Tibial nerve (tissue), 4 donors: ENCODE measurements at places on chromosomes 12 and 14. TPM values are rescaled to one million over a fixed set of nuclear protein-coding genes. Genes with fewer than 3 reads are reported as not detected.

The MYH6 gene
- total RNA-seq: not detected

The PRPH gene
- total RNA-seq: not detected

The PLCZ1 gene
- not detected for total RNA-seq

The TAS2R43 gene
- 4.5 TPM for total RNA-seq

The RDH11 gene
- 48.8 TPM for total RNA-seq

The GLT1D1 gene
- 0.60 TPM for total RNA-seq

- no peak overlapping the region for H3K27ac ChIP-seq
- no peak for DNase-seq
- no peak overlapping the region for H3K4me3 ChIP-seq
- H3K27me3 ChIP-seq: no peaks in the 10 kb centered on the region
- no peaks in the 10 kb centered on the region for H3K4me1 ChIP-seq
- no peaks in the 10 kb centered on the region for H3K36me3 ChIP-seq
These were observed 83.4 kb downstream of the PPP2R5E start for GRCh38 chr14:63459738-63460137.

DNA sequence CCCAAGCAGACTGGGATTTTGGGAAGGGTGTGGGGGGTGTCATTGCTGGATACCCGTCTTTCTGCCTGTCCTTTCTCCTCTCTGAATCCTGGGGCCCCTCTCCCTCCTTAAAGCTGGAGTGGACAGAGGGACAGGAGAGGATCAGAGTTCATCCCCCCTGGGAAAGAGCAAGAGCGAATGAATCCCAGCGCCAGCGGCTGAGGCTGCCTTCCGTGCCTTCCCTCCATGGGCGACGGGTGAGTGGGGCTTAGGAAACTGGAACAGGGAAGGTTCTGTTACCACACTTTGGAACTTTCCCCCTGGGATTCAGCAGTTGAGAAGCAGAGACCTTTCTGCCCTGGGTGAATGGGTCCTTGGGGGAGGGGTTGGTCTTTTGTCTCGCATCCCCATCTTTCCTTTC lies 16.2 kb upstream of the RIN3 start:
- no peak overlapping the region for H3K27ac ChIP-seq
- H3K36me3 ChIP-seq: peaks cover 15% of the 10 kb centered on the region
- no peaks in the 10 kb centered on the region for H3K27me3 ChIP-seq
- no peak for DNase-seq
- H3K4me3 ChIP-seq: no peak overlapping the region

DNA sequence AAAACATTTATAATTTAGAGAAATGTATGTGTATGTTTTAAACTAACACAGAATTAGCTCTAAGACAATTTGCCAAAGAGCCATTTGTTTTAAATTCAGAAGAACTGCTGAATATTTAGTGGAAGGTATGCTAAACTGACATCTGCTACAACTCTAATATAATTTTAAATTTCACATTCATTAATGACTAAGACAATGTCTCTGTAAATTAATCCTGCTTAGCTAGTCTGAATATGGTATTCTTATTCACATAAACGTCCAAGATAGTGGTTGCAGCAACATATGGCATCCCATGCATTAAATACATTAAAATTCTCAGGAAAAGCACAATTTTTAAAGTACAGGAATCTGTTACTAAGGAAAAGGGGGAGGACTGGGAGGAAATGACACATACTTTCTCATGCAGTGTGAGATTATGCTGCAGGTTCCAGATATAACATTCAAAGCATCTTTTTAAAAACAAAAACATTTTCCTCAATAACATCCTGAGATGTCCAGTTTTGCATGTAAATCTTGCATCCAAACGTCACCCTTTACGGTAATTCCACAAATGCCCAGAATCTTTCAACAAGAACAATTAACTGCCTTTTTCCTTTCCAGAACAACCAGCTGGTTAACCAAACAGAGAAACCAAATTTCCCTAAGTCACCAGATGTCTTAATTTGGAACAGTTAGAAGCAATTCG lies 26.9 kb downstream of the WDR89 start:
- H3K27ac ChIP-seq: no peak overlapping the region
- H3K4me1 ChIP-seq: no peaks in the 10 kb centered on the region

DNA sequence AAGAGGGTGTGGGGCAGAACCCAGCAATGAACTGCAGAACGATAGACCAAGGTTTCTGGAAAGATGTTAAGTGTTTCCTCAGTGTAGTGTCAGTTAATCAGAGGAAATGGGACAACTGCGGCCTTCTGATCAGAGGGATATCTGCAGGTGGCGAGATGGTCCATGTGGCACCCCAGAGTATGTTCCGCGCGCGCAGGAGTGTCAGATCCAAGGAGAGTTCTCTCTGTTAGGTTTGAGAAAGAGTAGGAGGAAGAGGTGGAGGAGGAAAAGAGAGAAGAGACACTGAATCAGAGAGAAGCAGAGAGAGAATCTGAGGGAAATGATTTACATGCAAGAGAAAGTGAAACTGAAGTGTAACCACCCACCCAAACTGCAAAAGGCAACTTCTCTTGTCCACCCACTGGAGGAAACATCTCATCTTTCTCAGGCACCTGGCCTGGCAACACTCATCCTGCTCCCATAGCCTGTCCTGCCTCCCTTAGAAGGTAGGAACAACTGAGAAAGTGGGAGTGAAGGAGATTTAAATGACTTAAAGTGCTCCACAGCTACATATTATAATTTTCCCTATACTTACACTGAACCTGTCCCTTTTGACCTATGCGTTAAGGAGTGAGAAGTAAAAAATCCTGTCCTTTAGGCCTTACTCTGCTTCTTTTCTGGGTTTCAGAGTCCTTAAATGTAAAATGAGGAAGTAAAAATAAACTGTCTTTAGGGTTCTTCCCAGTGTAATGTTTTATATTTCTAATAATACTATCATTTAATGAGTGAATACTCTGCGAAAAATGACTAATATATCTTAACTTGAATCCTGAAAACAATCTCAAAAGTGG lies 6.8 kb upstream of the TESPA1 start:
- no peaks in the 10 kb centered on the region for H3K36me3 ChIP-seq
- H3K4me1 ChIP-seq: no peaks in the 10 kb centered on the region
- H3K27ac ChIP-seq: no peak overlapping the region
- no peak for DNase-seq

DNA sequence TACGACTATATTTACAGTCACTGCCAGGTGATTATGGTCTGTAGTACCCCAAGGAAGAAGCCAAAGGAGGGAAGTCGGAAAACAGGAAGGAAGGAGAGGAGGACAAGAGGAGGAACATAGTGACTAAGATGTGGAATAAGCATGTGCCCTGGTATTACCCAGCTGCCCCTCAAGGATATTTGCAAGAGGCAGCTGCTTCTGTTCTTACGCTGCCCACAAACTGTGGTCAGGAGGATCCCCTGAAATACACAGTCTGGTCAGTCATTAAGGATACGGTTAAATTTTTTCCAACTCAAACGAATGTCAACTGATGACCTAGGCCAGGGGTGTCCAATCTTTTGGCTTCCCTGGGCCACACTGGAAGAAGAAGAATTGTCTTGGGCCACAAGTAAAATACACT lies 126.5 kb downstream of the CMAS start:
- no peaks in the 10 kb centered on the region for H3K4me1 ChIP-seq
- no peaks in the 10 kb centered on the region for H3K36me3 ChIP-seq
- no peak for DNase-seq
- H3K27ac ChIP-seq: no peak overlapping the region
- no peak overlapping the region for H3K4me3 ChIP-seq
- no peaks in the 10 kb centered on the region for H3K27me3 ChIP-seq

- H3K4me3 ChIP-seq: no peak overlapping the region
- no peaks in the 10 kb centered on the region for H3K27me3 ChIP-seq
- no peak for DNase-seq
- H3K27ac ChIP-seq: no peak overlapping the region
- no peaks in the 10 kb centered on the region for H3K36me3 ChIP-seq
These were observed 26.5 kb downstream of the TMEM229B start for GRCh38 chr14:67461996-67462395.

DNA sequence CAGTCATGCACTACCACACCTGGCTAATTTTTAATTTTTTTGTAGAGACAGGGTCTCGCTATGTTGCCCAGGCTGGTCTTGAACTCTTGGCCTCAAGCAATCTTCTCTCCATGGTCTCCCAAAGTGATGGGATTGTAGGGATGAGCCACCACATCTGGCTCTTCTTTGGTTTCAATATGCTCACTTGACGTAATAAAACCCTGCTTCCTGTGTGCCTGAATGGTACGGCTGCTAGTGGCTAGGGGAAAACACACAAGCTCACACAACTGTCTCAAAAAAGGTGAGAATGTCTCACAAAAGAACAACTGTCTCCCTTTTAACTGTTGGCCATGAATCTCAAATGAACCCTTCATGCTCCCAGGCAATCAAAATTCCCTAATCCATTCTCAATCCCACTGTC lies 15.0 kb downstream of the C1S start:
- H3K27ac ChIP-seq: no peak overlapping the region
- no peaks in the 10 kb centered on the region for H3K4me1 ChIP-seq
- no peak for DNase-seq
- H3K4me3 ChIP-seq: no peak overlapping the region

DNA sequence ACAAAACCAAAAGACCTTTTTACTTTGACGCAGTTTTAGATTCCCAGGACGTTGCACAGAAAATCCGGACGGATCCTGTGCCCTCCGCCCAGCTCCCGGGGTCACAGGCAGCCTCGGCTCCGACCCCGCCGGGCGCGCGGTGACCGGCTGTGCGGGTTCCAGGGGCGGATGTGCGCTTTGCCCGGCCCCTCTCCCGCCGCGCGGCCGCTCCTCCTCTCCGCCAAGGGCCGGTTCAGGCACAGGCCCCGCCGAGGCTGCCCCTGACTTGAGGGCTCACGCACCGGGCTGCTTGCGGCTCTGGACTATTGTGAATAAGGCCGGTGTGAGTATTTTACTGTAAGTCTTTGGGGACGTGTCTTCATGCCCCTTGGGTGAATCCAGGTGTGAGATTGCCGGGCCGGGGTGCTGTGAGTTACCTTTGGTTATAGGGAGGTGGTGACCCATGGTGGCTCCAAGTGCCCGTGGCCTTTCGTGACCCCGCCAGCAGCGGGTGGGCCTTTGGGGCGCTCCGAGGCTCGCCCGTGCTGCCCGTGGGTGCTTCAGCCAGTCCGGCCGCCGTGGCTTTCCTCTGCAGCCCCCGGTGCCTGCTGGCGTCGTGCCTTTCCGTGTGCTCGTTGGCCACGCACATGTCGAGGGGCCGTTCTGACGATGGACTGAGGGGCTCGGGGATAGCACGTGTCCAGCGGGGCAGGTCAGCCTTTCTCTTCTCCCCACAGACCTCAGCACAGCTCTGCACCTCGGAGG lies 45.9 kb downstream of the NOC4L start:
- no peaks in the 10 kb centered on the region for H3K36me3 ChIP-seq
- H3K27me3 ChIP-seq: no peaks in the 10 kb centered on the region
- no peak for DNase-seq
- peak overlapping the region; percentile 54 for H3K27ac ChIP-seq

GRCh38 chr12:104164634-104165033 lies 26.6 kb upstream of the NFYB start:
- H3K4me1 ChIP-seq: no peaks in the 10 kb centered on the region
- no peak overlapping the region for H3K27ac ChIP-seq
- no peaks in the 10 kb centered on the region for H3K36me3 ChIP-seq
- no peak overlapping the region for H3K4me3 ChIP-seq

GRCh38 chr12:26730481-26731350 lies 102.3 kb downstream of the ITPR2 start:
- peaks cover 5% of the 10 kb centered on the region for H3K4me1 ChIP-seq
- H3K4me3 ChIP-seq: no peak overlapping the region
- no peaks in the 10 kb centered on the region for H3K27me3 ChIP-seq
- no peak overlapping the region for H3K27ac ChIP-seq
- no peaks in the 10 kb centered on the region for H3K36me3 ChIP-seq

GRCh38 chr14:68278576-68279436 lies 459.2 kb downstream of the RAD51B start:
- H3K36me3 ChIP-seq: no peaks in the 10 kb centered on the region
- H3K27ac ChIP-seq: peak overlapping the region; percentile 68
- no peaks in the 10 kb centered on the region for H3K27me3 ChIP-seq

GRCh38 chr12:110640275-110641025 lies 26.5 kb downstream of the TCTN1 start:
- H3K4me1 ChIP-seq: peaks cover 18% of the 10 kb centered on the region
- no peaks in the 10 kb centered on the region for H3K27me3 ChIP-seq
- no peak overlapping the region for H3K4me3 ChIP-seq

DNA sequence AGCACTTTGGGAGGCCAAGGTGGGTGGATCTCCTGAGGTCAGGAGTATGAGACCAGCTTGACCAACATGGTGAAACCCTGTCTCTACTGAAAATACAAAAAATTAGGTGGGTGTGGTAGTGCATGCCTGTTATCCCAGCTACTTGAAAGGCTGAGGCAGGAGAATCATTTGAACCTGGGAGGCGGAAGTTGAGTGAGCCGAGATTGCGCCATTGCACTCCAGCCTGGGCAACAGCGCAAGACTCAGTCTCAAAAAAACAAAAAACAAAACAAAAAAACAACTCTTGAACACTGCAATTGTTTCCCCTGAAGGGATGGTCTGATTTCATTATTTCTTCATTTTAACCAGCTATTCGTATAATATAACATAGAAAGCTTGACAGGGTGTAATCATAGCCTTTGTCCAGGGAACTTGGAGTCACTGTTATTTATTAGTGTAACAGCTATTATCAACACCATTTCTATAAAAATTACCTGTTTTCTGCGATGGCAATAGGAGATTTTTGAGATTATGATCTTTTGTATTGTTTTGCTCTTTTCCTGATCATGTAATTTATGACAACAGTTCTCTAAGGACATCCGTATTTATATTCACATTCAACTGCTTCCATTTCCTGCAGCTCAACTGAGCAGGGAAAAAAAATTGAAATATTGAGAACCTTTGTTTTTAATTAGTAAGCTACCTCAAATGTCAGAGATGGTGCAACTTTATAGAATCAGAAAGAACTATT lies 94.7 kb downstream of the DIP2B start:
- DNase-seq: no peak
- H3K4me1 ChIP-seq: peaks cover 13% of the 10 kb centered on the region
- H3K27me3 ChIP-seq: no peaks in the 10 kb centered on the region
- H3K36me3 ChIP-seq: no peaks in the 10 kb centered on the region

DNA sequence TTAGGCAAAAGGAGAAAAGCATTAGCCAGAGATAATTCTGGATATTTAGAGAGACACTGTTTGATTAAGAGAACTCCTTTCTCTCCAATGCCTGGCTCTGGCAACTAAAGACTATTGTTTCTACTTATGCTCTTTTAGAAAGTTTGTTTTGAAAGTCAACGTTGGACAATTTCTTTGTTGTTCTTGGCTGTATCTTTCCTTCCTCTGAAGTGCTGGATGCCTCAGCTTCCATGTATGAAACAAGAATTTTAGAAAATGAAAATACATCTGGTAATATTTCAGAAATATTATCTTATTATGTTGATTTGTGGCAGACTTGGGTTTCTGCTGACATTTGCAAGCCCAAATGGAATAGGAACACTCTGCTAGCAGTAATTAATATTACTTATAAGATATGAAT lies 382.6 kb downstream of the SNAPC1 start:
- H3K27me3 ChIP-seq: no peaks in the 10 kb centered on the region
- peaks cover 3% of the 10 kb centered on the region for H3K4me1 ChIP-seq
- no peaks in the 10 kb centered on the region for H3K36me3 ChIP-seq
- no peak overlapping the region for H3K4me3 ChIP-seq

GRCh38 chr14:50892255-50892654 lies 20.4 kb downstream of the ABHD12B start:
- H3K27ac ChIP-seq: no peak overlapping the region
- no peaks in the 10 kb centered on the region for H3K36me3 ChIP-seq
- no peaks in the 10 kb centered on the region for H3K4me1 ChIP-seq
- DNase-seq: no peak

GRCh38 chr14:89000007-89000942 lies 175.8 kb downstream of the TTC8 start:
- no peak overlapping the region for H3K27ac ChIP-seq
- H3K27me3 ChIP-seq: no peaks in the 10 kb centered on the region
- no peaks in the 10 kb centered on the region for H3K36me3 ChIP-seq
- DNase-seq: no peak
- H3K4me3 ChIP-seq: no peak overlapping the region
